Left lung (tissue), 14 donors: ENCODE measurements at places on chromosomes 6 and 20. TPM values are rescaled to one million over a fixed set of nuclear protein-coding genes. Genes with fewer than 3 reads are reported as not detected.

DNA sequence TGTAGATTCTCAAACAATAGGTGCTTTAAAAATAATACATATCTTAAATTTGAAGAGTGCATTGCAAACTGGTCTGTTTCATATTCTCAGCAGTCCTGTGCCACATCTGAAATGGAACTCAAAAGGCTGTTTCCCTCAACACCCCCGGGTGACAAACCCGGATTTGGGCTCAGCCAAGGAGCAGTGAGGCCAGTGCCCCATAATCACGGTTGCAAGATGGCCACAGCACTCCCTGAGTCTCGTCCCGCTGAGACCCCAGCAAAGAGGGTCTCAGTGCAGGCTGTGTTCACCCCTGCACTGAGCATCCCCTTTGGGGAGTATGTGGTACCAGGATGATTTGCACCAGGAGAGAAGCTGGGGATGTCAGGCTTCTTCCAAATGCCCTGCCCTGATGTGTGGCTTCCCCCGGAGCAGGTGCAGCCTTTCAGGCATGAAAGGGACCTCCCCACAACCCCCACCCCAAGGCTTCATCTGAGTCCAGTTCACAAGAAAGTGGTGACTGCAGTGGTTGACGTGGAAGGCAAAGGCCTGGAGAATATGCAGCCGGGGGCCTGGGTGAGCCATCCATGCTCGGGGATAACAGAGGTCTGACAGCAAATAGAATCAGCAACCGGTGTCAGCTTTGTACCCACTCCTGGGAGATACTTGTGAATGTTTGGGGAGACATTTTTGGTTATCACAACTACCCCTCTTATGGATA lies 202.9 kb downstream of the SYNDIG1 start:
- no peak for DNase-seq

- no peak for DNase-seq
Measured at GRCh38 chr20:19987046-19987445, 30.1 kb upstream of the NAA20 start.

DNA sequence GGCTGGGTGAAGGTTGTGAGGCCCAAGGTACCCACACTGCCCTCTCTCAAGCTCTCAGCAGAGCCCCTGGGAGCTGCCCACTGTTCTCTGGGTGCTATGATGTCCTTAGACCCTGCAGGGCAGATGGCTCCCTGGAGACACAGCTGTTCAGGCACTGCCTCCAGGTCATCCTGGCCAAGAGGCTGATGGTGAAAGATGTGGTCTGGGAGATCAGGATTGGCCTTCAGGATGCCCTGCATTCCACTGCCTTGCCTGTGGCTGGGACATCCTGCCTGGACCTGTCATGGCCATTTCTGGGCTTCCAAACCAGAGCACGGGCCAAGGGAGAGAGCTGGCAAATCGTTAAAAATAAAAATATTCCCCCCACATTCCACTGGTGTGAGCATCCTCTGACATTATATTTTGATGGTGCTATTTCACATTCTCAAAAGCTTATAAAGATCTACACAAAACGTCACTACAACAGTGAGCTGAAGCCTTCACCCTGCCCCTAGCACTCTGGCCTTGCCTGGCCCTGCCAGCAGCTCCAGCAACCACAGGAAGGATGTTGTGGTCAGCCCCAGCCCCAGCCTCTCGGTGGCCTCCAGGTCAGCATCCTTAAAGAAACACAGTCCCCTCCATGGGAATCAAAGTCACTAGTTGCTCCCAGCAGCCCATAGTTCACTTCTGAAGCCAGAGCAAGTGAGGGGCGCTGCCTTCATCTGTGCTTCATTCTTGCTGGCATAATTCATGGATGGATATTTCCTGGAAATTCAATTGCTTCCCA lies 13.5 kb upstream of the KCNK16 start:
- no peak for DNase-seq

DNA sequence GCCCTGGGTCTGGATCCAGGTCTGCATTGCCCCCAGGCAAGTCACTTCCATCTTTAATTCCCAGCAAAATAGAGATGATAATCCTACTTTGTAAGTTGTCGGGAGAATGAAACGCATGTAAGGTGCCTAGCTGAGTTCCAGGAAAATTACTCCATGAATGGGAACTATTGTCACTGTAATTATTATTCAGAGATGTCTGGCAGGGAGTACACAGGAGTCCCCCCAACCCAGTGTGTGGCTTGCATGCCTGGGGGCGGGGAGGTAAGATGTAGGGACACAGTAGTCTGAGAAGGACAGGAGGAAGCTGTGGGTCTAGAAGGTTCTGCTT lies 85.4 kb downstream of the CD40 start:
- DNase-seq, result no peak

- no peak for DNase-seq
Measured at GRCh38 chr6:34338811-34339210, 53.7 kb downstream of the NUDT3 start.

DNA sequence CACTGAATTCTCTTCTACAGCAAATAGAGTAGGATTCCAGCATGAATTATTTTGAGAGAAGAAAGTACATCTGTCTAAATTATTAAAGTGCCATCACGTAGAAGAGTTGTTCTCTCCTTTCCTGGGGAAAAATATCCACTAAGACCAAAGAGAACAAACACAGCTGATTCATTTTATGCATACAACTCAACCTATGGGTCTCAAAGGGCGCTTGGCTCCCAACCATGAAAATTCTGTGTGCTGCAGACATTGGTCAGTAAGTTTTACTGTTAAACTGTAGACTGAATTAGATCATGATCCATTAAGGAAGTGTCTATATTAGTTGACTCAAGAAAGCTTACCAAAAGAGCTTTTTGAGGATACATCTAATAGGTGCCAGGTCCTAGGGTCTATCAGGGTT lies 83.5 kb downstream of the FRK start:
- DNase-seq, result no peak

DNA sequence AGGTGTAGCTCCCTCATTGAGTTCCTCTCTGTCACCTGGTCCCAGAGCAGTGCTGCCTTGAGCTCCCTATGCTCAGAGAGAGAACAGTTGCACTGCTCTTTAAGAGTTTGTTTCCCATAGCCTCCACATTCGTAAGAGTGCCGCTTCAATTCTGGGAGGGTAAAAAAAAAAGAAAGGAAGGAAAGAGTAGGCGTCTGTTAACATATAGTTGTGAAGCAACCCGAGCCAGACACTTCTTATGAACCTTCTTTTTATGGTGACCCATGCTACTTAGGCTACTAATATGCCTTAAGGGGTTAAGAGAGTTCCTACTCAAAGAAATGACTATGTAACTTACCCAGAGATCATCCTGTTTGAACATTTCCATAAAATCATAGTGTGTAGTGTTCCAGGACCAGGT lies 4.3 kb upstream of the ARG1 start:
- no peak for DNase-seq

DNA sequence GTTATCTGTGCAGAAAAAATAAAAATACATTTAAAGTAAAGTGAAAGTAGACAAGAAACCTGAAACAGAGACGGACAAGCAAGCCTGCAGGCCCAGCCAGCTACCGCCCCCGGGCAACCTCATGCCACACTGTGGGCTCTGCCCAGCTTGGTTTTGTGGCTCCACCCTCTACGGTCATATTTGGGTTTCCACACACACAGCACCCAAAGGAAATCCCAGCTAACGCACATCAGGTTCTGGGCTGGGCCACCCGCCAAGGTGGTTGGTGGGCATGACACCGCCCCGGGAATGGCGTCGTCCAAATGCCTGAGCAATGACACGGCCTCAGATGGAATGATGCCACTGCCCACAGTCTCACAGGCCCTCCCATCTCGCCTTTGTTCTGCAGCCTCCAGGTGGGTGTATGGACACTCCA lies 22.9 kb downstream of the FAM110A start:
- DNase-seq, result no peak

- no peak for DNase-seq
Measured at GRCh38 chr6:181049-181654, 111.1 kb upstream of the DUSP22 start.

GRCh38 chr6:27814665-27815424 lies 97.4 kb downstream of the OR2B2 start:
- DNase-seq, result peak; percentile 93

GRCh38 chr20:61956396-61957342 lies 109.0 kb downstream of the TAF4 start:
- no peak for DNase-seq

GRCh38 chr6:31122791-31123706 lies 2.8 kb upstream of the CDSN start:
- DNase-seq, result peak; percentile 34

- DNase-seq, result no peak
Measured at GRCh38 chr6:150830439-150831165, 34.9 kb upstream of the MTHFD1L start.

- no peak for DNase-seq
Measured at GRCh38 chr6:42745083-42745639, 742 bp downstream of the TBCC start.

- DNase-seq, result no peak
Measured at GRCh38 chr20:3367089-3367488, 40.4 kb downstream of the DNAAF9 start.

GRCh38 chr6:26502165-26502564 lies 2.1 kb downstream of the BTN1A1 start:
- no peak for DNase-seq

DNA sequence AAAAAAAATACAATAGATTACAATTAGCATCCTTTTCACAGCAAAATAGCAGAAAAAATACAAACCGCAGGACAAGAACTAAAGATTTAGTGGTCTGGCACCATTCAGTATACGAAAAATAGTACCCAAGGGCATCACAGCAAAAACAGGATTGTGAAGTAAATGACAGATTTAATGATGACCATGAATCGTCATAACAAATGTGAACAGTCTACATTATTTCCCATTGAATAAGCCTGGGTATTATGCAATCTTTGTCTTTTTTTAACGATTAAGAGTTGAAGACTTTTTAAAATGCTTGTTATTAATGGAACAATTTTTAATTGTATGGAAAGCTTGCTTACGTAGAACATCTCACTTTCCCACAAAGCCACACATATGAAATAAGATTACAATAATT lies 432.8 kb downstream of the PKHD1 start:
- no peak for DNase-seq

- DNase-seq, result no peak
Measured at GRCh38 chr6:123629258-123629941, 7.3 kb downstream of the TRDN start.

DNA sequence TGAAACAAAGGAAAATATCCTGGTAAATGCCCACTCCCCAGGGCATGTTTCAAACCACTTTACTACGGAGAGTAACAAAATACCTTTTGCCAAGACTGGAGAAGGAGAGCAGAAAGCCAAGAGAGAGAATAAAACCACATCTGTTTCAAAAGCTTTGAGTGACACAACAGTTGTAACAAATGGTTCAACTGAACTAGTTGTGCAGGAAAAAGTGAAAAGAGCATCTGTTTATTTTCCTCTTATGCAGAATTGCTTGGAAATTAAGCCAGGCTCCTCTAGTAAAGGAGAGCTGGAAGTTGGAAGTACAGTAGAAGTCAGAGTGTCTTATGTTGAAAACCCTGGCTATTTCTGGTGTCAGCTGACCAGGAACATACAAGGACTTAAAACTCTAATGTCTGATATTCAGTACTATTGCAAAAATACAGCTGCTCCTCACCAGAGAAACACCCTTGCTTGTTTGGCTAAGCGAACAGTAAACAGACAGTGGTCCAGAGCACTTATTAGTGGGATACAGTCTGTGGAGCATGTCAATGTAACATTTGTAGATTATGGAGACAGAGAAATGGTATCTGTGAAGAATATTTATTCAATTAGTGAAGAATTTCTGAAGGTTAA lies 2.6 kb downstream of the TDRD6 start:
- DNase-seq, result no peak

DNA sequence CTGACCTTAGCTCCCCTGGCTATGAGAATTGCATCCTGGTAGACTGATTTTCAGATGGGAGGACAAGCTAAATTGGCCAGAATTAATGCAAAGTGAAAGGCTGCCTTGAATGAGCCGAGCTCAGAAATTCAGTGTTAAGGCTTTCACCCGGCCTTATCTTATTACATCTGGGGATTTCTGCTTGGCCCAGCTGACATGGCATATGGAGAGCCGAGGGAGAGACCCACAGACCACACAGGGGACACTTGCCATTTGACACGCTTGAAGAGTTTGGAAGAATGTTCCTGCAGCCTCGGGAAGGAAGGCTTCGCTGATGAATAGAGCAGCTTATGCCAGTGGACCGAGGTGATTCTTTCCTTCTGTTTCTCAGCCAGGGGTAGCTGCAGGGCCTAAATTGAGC lies 9.0 kb downstream of the MOCS3 start:
- no peak for DNase-seq

DNA sequence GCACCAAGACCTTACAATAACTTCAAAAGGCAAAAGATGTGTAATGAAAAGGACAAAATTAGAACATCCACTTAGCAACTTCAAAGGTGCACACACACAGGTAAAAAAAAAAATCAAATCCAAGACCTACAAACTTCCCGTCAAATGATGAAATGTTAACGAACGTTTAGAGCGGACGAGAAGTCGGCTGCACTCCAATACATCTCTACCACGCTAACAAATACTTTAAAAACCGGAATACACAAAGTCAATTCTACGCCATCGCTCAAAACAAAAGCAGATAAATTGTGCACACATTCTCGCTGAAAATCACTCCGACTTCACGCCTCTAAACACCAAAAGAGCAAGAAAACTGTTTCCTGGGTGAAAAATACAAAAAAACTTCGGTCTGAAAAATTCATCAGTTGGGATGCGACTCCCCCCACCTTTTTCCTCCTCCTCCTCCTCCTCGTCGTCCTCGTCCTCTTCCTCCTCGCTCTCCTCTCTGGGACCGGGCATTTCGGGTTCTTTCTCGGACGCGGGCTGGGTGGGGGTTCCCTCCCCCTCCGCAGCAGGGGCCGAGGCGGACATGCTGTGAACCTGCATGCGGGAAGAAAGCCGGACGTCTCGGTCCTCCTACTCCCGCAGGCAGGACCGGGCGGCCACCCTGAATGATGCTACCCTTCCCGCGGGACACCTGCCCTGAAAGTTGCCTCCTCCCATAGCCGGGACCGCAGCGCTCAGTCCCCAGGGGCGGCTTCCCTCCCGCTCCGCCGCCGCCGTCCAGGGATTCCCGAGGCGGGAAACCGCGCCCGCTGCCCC lies 712 bp downstream of the DEK start:
- DNase-seq, result peak; percentile 56

DNA sequence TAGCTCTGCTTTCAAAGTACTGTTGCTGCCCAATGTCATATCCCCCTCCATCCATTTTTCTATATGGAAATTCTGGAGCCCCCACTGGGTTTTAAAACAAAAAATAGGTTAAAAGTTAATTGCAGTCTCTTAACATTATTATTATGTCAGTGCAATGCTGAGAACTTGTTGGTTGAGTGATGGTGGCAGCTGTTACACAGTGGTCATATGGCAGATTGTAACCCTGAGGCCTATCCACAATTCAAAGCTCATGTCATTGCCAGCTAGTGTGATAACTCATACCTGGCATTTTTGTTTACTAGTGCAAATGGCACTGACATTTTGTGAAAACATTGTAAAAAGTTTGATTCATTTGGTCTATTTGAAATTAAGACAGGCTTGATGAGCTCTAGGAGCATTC lies 305.7 kb upstream of the FLRT3 start:
- no peak for DNase-seq

Gene THBD
- 53.1 TPM for total RNA-seq

Gene NKX2-4
- not detected for total RNA-seq

Gene TNFAIP3
- 22.6 TPM for total RNA-seq

Gene NNAT
- total RNA-seq, result 3.8 TPM
